ENCODE measurements at places on chromosomes 5 and 9.

DNA sequence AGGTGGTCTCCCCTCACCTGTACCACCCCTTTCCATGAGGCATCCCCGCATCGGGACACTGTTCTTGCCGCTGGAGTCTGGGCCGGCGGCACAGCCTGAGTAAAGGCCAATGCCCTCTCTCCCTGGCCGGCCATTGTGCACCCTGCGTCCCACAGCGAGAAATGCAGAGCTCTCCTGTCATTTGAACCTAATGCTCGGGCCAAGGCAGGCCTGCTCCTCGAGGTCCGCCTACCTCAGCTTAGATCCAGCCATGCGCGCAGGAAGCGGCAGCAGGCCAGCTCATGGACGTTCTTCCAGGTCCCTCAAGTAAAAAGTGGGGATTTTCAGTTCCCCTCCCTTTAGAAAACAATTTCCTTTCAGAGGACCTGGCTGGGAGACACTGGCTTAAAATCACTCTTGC lies 135.0 kb downstream of the HSD17B3 start:
- DNase-seq, result no peak

GRCh38 chr5:97094579-97095317 lies 47.7 kb downstream of the LIX1 start:
- DNase-seq, result no peak

GRCh38 chr5:151413800-151414199 lies 33.6 kb upstream of the SLC36A1 start:
- no peak for DNase-seq

GRCh38 chr9:126472948-126473298 lies 140.8 kb upstream of the LMX1B start:
- no peak for DNase-seq

DNA sequence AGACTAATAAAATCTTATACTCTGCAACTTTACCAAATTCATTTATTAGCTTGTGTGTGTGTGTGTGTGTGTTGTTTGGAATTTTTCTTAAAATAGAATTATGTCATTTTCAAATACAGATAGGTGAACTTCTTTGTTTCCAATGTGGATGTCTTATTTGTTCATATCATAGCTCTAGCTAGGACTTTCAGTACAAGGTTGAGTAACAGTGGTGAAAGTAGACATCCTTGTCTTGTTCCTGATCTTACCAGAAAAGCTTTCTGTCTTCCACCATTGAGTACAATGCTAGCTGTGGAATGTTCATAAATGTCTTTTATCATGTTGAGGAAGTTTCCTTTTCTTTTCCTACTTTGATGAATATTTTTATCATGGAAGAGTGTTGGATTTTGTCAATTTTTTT lies 74.8 kb downstream of the CCDC192 start:
- DNase-seq, result no peak

DNA sequence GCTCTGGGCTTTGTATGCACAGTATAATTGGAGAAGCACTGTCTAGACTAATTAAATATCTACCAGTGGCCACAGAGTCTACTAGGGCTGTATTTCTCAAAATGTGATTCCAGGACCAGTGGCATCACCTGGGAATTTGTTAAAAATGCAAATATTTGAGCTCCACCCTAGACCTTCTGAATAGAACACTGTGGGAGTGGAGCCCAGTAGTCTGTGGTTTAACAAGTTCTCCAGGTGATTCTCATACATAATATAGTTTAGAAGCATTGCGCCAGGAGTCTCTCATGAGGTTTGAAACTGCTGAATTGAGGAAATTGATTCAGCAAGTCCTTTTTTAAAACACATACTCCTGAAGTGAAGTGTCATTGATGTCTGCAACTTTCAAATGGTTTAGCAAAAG lies 74.7 kb downstream of the FCHO2 start:
- no peak for DNase-seq

All from smooth muscle cell of the brain vasculature (primary cell).